Cortex of kidney (tissue), 1 donor: ENCODE measurements at places on chromosomes 1 and 21.

GRCh38 chr21:18349468-18349867 is 54.1 kb downstream of the TMPRSS15 start:
- no peak for DNase-seq

- DNase-seq: no peak
These were observed 14.3 kb upstream of the PROK1 start for GRCh38 chr1:110436635-110437034.

DNA sequence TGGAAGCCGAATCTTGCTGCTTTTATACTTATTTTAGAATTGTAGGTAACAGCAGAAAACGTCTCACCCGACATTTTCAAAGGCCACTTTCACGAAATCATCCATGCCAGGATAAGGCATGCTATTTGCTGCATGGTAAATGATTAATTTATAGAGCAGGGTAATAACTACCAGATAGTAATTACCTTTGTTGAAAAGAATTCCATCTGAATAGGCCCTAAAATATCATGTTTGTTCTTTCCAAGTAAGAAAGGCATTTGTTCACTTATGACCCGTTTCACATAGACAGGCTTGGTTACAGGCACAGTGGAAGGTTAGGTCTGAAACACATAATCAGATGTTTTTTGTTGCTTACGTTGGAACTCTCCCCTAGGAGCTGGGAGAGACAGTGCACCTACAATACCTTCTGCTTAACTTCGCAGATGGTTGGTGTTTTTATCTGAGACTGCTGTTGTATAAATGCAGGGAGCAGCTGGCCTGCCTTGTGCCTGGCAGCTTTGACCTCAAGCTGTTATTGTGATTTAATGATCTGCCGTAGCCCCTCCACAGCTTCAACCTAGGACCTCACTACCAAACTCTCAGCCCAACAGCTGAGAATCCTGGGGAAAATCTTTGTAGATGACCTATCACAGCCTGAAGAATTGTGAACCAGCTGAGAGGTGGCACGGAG is 1.6 kb downstream of the SLC44A3 start:
- no peak for DNase-seq

- no peak for DNase-seq
These were observed 96.6 kb downstream of the ZFYVE9 start for GRCh38 chr1:52238474-52238873.

DNA sequence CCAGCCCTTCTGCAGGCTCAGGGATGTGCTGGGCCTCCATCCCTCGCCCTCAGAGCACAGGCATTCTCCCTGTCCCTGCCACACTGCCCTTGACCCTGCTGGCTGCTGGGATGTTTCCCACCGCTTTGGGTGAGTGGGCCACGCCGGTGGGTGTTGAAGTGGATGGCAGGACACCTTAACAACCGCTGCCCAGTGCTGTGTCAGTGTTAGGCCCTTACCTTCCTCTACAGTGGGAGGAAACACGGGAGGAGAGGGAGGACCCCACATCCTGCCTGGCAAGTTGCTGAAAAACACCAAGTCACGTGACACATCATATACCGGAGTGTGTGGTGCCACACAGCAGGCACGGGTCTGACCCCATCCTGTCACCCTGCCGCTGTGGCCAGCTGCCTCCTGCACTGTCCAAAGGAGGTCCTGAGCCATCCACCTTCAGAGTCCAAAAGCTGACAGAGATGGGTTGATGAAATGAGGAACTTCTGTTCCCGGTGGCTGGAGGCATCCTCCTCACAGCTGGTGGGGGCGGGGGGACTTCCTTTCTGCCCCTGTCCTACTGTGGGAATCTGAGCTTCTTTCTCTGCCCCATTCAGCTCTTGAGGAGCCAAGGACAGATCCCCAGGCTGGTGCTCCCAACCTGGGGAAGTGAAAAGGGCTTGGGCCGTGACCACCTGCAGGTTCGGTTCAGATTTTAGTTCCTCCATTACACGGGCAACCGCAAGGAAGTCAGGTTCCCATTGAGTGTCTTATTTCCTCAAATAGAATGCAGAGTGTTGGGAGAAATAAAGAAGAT is 3.2 kb upstream of the THEMIS2 start:
- DNase-seq: no peak

DNA sequence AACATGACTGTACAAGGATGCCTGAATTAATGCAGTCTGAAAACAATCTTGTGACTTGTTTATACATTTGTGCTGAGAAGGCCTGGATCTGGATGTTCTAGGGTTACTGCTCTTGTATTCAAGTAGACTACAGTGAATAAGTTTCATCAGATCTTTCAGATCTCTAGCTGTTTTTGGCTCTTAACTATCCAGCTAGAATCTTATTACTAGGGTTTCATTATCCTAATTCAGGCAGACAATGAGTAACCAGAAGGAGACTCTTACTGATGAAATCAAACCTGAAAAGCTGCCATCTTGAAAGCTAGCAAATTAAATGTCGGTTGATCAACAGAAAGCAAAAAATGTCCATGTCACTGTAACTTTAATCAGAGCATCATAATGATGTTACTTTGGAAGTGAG is 112.5 kb upstream of the KCNK2 start:
- no peak for DNase-seq

- DNase-seq: no peak
These were observed 106.6 kb upstream of the RAB4A start for GRCh38 chr1:229164348-229164747.
